ENCODE measurements at places on chromosomes 6 and 20. TPM values are rescaled to one million over a fixed set of nuclear protein-coding genes. Genes with fewer than 3 reads are reported as not detected.

DNA sequence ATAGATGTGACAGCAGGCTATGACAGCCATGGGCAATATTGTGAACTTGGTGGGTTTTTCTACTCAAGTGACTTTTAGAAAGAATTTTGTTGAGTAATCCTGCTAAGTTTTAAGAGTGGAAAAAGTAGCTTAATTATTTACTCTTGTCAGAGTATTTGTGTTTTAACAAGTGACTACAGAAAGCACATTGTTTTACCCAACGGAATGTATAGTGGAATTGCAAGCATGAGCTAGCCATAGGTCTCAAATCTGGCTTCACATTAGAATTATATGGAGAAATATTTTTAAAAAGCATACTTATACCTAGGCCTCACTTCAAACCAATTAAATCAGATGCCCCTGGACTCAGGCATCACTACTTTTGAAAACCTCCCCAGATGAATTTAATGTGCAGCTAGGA, 35.5 kb upstream of the GOPC start:
- H3K36me3 ChIP-seq = no peaks in the 10 kb centered on the region
- H3K27ac ChIP-seq = no peak overlapping the region
- H3K4me1 ChIP-seq = no peaks in the 10 kb centered on the region
- H3K27me3 ChIP-seq = no peaks in the 10 kb centered on the region

DNA sequence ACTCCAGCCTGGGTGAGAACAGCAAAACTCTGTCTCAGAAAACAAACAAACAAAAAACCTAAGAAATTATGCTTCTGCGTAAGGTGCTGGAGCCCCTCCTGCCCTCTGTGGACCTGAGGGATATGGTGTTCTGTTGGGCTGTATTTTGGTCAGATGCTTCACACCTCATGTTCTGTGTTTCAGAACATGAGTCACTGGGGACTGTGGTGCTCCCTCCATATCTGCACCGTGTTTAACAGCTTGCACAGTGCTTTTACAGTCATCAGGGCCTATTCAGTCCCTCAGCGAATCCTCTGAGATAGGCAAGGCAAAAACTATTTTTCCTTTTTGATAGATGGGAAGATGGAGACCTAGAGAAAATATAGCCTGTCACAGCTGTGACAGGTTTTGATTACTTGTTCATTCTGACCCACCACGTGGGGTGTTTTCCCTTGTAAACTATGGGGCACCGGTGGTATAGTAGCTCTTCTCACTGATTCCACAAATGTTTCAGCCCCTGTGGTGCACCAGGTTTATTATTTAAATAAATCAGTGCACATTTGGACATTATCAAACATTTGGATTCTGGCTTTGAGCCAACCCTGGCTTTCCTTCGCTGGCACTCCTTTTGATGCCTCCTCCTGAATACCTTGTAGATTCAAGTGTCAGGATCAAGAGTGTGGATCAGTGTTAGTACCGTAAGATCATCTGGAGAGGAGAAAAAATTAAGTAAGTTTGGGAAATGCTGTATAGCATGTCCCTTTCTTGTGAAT, 9.6 kb downstream of the TTPAL start:
- no peak overlapping the region for H3K4me3 ChIP-seq
- no peak overlapping the region for H3K27ac ChIP-seq
- H3K4me1 ChIP-seq = peaks cover 7% of the 10 kb centered on the region
- peaks cover 43% of the 10 kb centered on the region for H3K36me3 ChIP-seq
- no peak for DNase-seq
- no peaks in the 10 kb centered on the region for H3K27me3 ChIP-seq

GRCh38 chr6:19782588-19782987, 54.6 kb upstream of the ID4 start:
- H3K27me3 ChIP-seq = no peaks in the 10 kb centered on the region
- no peaks in the 10 kb centered on the region for H3K36me3 ChIP-seq
- DNase-seq = no peak
- no peak overlapping the region for H3K27ac ChIP-seq
- no peak overlapping the region for H3K4me3 ChIP-seq
- no peaks in the 10 kb centered on the region for H3K4me1 ChIP-seq

DNA sequence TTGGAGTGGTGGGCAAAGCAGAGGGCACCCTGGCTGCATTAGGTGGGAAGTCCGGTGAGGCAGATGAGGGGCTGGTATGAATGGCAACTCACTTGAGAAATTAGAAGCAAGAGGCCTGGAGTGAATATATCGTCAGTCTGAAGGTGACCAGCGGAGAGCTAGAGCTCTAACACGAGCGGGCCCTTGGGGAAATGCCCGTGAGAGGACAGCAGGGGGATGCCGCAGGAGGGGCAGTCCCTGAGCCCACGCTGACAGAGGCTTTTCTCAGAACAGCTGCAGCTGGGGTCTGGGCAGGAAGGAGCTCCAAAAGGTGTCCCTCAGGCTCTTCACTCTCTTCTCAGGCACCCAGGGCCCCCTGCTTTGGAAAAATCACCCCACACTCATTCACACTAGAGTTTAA, 32.0 kb upstream of the CD93 start:
- H3K27ac ChIP-seq = no peak overlapping the region
- H3K36me3 ChIP-seq = no peaks in the 10 kb centered on the region
- no peaks in the 10 kb centered on the region for H3K27me3 ChIP-seq

DNA sequence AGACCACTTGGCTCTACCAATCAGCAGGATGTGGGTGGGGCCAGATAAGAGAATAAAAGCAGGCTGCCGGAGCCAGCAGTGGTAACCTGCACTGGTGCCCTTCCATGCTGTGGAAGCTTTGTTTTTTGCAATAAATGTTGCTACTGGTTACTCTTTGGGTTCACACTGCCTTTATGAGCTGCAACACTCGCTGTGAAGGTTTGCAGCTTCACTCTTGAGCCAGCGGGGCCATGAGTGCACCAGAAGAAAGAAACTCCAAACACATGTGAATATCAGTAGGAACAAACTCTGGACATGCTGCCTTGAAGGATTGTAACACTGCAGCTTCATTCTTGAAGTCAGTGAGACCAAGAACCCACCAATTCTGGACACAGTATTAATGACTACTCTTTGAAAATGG, 89.9 kb upstream of the MBOAT1 start:
- no peaks in the 10 kb centered on the region for H3K4me1 ChIP-seq
- H3K27me3 ChIP-seq = no peaks in the 10 kb centered on the region
- no peak for DNase-seq

The DLL1 gene
- 3.8 TPM for total RNA-seq

The AURKA gene
- 3.0 TPM for total RNA-seq

DNA sequence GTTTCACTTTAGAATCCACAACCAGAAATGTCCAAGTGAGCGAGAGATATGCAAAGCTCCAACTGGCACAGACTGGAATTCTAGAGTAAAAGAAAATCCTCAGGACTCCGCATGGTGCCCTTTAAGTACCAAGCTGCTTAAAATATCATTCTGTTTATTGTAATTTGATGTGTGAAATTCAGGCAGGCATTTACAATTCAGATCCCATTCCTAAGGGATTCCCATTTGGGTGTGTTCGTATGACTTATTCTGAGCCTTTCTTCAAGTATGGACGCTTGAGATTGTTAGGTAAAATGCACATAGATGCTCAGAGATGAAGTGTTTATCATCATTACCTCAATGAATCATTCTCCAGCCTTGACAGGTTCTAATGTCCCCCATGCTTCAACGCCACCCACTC, 99.3 kb upstream of the EEF1E1 start:
- no peaks in the 10 kb centered on the region for H3K27me3 ChIP-seq
- H3K36me3 ChIP-seq = no peaks in the 10 kb centered on the region
- no peaks in the 10 kb centered on the region for H3K4me1 ChIP-seq
- DNase-seq = no peak
- H3K27ac ChIP-seq = no peak overlapping the region
- H3K4me3 ChIP-seq = no peak overlapping the region
